ENCODE measurements at places on chromosomes 2 and 18.
A peak's percentile ranks its signal among the peaks of the same experiment; 100 is the strongest.

- no peak for DNase-seq
These were observed 17.8 kb downstream of the EML6 start for GRCh38 chr2:54741250-54741649.

GRCh38 chr2:233566141-233566956 lies at the start of gene USP40:
Gene USP40 (minus strand): TSS chr2:233566782. CDS start chr2:233565554, 1,228 bp downstream.
- DNase-seq = peak; percentile 97

DNA sequence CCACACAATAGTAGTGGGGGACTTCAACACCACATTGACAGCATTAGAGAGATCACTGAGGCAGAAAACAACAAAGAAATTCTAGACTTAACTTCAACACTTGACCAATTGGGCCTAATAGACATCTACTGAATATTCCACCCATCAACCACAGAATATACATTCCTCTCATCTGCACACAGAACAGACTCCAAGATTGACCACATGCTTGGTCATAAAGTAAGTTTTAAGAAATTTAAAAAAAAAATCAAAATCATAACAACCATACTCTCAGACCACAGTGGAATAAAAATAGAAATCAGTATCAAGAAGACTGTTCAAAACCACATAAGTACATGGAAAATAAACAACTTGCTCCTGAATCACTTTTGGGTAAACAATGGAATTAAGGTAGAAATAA lies 9.0 kb upstream of the FLACC1 start:
- DNase-seq = no peak

- peak; percentile 74 for DNase-seq
These were observed 188.3 kb downstream of the ZNF516 start for GRCh38 chr18:76306685-76307292.

GRCh38 chr18:63627819-63628218 lies 16.2 kb downstream of the SERPINB4 start:
- no peak for DNase-seq
